Caudate nucleus (tissue), 63 donors: ENCODE measurements at places on chromosomes 13 and 19.

- no peak for DNase-seq
These were observed 31.5 kb downstream of the PEPD start for GRCh38 chr19:33490041-33490451.

GRCh38 chr13:43988302-43988701 lies 108.6 kb downstream of the LACC1 start:
- DNase-seq: no peak

DNA sequence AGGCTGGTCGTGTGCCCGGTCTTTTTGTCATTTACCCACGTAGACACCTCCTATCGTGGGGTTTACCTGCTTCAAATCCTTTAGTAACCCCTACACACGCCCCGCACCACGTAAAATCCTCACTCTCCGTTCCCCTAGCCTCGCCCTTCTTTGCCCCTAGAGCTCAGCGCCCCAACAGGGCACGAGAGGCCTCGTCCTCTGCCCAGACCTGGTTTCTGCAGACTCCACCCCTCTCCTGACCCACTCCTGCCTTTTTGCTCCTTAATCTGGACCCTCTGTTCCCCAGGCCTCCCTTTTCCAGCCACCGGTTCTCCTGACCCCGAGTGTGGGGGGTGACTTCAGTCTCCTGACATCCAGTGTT lies 412 bp downstream of the ZNF528 start:
- no peak for DNase-seq

GRCh38 chr19:9818734-9819595 lies at the start of gene FBXL12:
FBXL12 (minus strand) TSS chr19:9819079; CDS start chr19:9818813, 266 bp downstream.
- peak; percentile 100 for DNase-seq

DNA sequence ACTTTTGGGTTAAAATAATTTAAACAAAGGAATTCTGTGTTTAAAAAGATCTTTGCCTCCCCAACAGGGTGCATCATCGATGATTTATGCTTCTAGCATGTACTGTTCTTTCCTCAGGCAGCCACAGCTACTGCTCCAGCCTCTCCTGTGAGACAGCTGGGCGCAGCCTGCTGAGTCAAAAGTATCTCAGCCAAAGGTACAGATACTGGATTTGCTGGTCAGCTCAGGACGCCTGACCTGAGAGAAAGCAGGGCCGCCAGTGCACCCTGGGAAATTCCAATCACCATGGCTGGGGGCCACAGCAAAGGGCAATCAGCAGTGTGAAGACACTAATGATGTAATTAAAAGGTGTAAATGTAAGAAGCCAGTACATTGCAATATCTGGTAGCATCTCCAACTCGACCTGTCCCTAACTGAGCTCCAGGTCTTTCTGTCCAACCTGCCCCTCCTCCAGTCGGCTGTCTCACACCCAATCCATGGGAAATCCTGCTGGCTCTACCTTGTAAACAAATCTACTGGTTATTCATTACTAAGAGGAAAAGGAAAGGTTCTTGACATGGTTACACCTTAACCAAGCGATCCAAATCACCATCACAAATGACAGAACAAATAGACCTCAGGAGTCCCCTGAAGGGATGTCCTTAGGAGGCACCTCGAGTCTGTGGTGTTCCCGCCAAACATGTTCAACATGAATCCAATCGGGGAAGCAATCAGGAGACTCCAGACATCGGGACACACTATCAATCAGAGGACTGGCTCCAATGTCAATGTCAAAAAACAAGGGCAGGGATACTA lies 7.3 kb downstream of the OPA3 start:
- DNase-seq: no peak
